ENCODE measurements at places on chromosomes 4 and X.

GRCh38 chr4:183322326-183322725 is at the start of gene CLDN24:
Gene CLDN24, minus strand, starts transcription at chr4:183322426. Its CDS starts 0 bp downstream, at chr4:183322426.
- DNase-seq, result no peak

DNA sequence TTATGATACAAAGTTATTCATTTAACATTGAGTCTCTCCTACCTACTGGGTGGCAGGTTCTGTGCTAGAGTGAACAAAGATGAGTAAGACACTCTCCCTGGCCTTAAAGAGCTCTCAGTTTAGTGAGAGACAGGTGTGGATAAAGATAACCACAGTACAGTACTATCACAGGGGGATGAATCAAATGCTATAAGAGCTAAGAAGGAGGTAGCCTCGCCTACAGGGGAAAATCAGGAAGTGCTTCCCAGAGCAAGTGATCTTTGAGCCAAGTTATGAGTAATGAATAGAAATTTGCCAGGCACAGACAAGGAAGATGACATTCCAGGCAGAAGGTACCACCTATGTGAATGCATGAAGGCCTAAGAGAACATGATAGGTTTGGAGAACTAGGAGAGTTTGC is 3.4 kb upstream of the IGBP1 start:
- peak; percentile 55 for DNase-seq

DNA sequence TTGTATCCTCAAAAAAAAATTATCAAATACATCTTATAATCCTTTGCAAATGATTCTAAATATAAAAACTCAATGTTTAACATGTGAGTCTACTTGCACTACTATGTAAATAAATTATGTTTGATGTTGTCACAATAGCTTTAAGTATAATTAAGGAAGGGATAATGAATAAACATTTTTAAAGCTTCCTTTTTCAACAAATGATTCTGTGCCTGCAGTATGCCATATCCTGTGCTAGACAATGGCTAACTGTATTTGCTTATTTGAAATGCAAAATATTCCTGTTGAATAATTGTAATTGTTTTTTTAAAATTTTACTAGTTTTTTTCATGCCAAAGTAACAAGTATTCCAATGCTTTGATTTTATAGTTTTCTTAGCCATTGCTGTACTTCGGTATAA is 59.0 kb upstream of the NDUFC1 start:
- no peak for DNase-seq

DNA sequence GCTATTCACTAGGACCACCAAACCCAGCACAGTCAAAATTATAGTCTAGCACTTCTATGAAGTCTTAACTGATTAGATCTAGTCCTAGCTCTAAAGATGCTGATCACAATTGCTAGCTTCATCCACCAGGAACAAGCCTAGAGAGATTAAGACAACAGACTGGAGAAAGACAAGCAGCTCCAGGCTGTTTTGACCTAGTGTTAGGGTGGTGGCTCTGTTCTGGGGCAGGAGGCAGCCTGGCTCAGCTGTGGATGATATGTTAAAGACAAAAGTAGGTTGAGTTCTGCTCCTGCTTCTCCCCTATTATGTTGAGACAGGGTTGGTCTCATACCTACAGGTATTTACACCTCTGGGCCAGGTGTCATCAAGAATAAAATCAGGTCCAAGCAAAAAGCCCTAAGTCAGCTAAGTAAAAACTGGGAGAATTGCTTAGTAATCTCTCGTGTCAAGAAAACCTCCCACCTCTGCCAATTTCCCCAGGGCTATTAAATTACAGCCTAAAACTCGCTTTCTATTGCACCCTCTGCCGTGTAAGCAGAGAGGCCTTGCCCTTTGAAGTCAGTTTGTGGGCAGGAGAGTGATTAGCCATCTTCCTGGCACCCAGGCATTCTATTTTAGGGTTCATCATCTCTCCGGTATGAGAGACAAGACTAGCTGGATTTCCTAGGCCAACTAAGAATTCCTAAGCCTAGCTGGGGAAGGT is 39.9 kb downstream of the RAB40AL start:
- DNase-seq, result peak; percentile 18

GRCh38 chrX:320126-320783 is 1.7 kb upstream of the GTPBP6 start:
- peak; percentile 18 for DNase-seq

DNA sequence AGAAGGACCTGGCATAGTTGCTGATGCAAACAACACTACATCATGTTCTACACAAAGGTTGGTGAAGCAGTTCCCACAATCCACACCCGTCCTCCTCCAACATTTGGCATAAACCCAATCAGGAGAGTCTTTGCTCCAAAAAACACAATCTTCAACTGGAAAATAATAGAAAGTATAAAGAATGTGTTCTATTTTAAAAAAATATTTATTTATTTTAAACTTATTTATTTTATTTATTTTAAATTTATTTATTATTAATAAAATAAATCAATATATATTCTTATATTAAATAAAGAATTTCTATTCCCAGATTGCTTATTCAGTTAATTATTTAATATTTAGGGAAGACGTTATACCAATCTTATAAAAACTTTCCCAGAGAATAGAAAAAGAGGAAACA is 1753.7 kb upstream of the AGA start:
- no peak for DNase-seq

- peak; percentile 80 for DNase-seq
These were observed 33.6 kb upstream of the TAPT1 start for GRCh38 chr4:16259889-16260246.

DNA sequence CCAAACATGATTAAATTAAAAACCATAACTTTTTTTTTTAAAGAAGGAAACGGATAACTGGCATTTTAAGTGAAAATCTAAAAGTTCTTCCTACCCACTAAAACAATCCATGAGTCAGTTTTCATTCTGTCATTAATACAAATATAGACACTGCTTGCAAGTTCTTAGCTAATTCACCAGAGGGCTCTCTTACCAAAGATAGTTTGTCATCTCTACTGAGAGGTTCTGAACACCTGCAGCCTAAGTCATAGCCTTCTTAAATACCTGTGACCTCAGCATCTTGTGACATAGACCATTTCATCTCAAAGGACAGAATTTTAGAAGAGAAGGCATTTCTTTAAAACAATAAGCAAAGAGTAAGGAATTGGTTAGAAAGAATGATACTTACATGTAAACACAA is 65.3 kb upstream of the FAM120C start:
- DNase-seq, result peak; percentile 45

DNA sequence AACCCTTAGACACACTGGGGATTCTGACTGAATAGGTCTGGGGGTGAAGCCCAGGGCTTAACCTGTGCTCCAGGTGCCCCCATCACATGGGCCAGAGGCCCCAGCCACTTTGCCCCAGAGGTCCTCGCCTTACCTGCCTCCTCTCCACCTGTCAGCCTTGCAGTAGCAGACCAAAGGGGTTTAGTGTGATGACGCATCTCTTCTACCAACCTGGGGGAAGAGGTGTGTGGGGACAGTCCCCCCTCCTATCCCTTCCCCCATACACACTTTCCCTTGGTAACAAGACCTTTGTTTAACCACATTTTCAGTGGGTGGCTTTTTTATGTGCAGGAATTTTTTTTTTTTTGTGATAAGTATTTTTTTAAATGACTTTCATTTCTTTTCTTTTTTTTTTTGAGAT is 6.3 kb downstream of the CLCN4 start:
- no peak for DNase-seq

DNA sequence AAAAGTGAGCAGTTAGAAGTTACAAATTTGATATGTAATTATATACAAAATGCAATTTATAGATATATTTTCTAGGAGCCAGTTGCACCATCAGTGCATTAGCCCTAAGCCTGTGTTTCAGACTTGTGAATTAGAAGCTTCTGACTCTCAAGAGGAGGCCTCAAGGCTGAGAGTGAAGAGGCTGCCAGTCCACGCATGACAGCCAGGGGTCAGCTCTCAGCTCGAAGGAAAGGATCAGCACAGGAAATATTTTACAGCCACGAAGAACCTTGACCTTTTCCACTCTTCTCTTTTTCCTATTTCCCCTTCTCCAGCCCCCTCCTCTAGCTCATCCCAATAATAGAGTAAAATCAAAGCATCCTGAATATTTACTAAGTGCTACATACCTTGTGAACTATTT is 642.4 kb downstream of the TRIML1 start:
- peak; percentile 42 for DNase-seq

- no peak for DNase-seq
These were observed 33.1 kb downstream of the SYNPO2 start for GRCh38 chr4:118921786-118922185.

GRCh38 chrX:48493890-48494364 is 14.9 kb upstream of the PORCN start:
- peak; percentile 58 for DNase-seq

DNA sequence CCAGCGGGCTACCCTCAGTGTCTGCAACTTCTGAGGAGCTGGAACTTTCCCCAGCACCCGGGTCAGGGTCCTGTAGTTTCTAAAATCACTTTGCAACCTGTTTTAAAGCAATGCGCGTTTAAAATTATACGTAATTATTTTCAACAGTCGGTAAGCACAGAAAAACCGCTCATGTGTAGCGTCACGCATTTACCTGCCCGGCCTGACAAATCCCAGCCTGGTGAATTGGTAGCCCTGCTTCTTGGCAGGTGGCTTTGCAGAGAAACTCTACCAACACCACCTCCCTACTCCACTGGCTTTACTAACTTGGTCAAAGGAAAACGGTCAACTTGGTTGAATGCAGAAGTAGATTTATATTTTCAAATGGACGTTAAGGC is 640 bp downstream of the BANK1 start:
- DNase-seq, result no peak

- no peak for DNase-seq
These were observed 20.4 kb upstream of the PI4K2B start for GRCh38 chr4:25213347-25213979.

DNA sequence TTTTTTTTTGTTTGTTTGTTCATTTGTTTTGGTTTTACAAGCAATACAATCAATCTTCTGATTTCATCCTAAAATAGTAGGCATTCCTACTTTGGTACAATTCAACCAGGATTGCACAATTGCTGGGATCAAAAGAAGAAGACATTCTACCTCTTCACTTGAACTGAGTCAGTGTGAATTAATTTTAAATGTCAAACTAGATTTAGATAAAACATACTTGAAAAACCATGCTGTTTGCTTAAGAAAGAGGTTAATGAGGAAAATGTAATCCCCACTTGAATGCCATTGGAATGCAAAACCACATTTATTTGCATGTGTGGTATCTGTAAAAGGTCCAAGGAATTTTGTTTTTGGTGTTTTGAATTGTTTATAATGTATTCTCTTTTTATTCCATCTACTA is 40.5 kb downstream of the HAND2 start:
- DNase-seq, result peak; percentile 85

DNA sequence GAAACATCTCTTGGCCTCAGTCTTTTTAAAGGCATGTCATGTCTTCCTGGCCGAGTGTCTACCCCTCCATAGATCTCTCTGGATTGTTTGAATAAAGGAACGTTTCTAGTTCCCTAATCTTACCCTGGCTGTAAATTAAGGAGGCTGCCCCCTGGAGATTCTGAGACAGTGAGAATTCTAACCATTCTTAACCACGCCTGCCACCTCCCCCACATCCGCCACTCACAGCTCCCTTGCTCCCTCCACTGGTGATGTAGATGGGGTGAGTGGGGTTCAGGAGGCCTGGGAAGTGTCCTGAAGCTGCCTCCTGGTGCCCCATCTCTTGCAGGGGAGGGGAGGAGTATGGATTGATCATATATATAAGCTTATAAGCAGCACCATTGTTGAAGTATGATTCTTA is 48.0 kb upstream of the TRIM2 start:
- no peak for DNase-seq

GRCh38 chrX:96244955-96245354 is 439.7 kb upstream of the DIAPH2 start:
- DNase-seq, result no peak

- no peak for DNase-seq
These were observed 750.5 kb downstream of the FAM133A start for GRCh38 chrX:94424456-94424855.

DNA sequence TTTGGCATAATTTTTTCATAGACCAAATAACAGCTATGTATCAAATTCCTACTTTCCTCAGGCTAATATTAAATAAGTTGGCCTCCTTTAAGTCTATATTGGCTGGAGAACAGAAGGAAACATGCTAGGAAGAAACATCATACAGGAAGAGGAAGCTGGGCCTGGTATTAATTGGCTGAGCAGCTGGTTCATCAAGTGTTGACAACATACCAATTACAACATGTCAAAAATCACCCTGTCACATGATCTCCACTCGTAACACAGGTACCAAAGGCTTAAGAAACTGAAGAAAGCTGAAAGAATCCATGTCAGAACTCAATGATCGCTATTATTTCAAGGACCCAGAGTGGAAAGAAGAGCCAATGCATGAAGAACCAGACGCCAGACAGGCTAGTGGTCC is 10.5 kb downstream of the WDFY3 start:
- no peak for DNase-seq

DNA sequence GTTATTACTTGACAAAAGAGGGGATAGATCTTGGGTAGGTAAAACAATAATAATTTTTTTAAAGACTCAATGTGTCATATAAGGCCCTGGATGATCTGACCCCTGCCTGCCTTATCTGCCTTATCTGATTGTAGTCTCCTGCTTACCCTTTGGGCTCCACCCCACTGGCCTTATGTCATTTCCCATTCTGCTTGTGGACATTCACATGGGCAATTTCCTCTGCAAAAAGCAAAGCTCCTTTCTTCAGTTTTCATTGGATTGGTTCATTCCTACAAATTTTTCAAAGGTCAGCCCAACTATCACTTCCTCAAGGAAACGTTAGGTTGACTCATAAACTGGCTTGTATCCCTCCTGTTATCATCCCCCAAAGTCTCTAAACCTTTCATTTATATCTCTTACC is 15.7 kb upstream of the TET2 start:
- no peak for DNase-seq

GRCh38 chr4:101753721-101754120 is 36.8 kb upstream of the BANK1 start:
- DNase-seq, result peak; percentile 63

- peak; percentile 73 for DNase-seq
These were observed 673.6 kb upstream of the TENM3 start for GRCh38 chr4:181569553-181569952.

DNA sequence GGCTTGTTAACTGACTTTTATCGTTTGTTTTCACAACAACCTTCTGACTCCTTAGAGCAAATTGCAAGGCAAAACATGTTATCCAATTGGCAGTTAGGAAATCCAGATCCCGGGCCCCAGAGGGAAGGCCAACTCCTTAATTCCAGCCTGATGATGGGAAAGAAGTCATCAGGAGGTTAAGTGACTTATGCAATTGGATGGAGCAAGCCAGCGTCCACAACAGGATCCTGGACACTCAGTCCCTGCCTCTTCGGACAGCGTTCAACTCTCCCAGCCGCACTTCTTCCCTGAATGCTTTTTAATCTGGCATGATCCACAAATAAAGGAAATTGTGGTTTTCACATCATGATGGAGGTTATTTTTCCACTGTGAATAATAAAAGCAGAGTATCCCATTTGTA is 310.1 kb downstream of the RAB28 start:
- peak; percentile 74 for DNase-seq

DNA sequence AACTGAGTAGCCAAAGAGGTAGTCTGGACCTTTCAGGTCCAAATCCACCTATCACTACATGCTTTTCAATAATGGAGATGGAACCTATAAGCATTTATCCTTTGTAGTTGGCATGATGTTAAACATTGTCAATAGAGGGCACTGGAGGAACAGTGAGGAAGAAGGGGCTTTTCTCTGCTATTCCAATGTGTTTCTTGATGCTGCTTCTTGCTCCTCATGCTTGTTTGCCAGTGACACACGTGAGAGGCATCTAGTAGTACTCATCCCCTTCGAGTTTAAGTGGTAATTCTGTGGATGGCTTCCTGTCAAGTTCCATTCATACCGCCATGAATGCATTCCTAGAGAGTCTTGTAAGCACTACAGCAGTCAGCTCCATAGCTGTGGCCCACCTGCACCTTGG is 84.0 kb downstream of the NAA11 start:
- DNase-seq, result peak; percentile 53
